ENCODE measurements at places on chromosomes 1 and 21. TPM values are rescaled to one million over a fixed set of nuclear protein-coding genes. Genes with fewer than 3 reads are reported as not detected.

Gene SFN
- 44.7 TPM for total RNA-seq

Gene FCMR
- 16.7 TPM for total RNA-seq

- DNase-seq, result no peak
These were observed 22.3 kb downstream of the MECR start for GRCh38 chr1:29208442-29208841.

DNA sequence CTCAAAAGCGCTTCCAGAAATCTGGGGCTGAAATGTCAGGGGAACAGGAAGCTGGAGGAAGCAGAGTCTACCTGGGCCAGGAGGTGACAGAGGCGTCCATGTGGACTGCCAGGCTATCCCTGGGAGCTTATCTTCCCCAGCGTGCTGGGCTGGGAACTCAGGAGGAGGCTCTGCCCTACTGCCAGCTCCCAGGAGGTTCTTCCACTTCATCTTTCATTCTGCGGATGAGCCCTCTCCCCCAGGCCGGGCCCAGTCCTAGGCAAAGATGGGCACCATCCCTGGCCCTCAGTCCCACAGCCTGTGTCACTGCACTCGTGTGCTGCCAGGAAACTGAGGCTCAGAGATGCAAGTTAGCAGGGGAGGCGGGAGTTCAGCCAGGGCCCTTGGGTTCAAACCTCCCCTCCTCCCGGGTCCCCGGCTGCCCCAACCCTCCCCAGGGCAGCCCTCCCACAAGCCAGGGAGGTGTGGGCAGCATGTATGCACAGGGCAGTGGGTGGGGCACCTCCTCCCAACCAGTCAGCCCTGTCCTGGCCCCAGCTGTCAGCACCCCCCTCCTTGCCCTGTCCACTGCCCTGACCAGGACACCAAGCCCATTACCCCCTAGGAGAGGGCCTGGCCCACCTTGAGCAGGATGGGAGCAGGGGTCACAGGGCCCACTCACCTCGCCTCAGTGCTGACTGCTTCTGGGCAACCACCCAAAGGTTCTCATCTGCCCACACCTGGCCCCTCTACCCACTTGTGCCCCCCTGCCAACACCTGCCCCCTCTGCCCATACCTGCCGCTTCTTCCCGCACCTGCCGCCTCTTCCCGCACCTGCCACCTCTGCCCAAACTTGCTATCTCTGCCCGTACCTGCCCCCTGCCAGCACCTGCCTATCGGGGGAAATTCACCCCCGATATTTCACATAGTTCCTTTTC is 226.0 kb downstream of the NPHP4 start:
- no peak for DNase-seq
